GM23338 (cell line): ENCODE measurements at places on chromosomes 4 and X. TPM values are rescaled to one million over a fixed set of nuclear protein-coding genes. Genes with fewer than 3 reads are reported as not detected.

DNA sequence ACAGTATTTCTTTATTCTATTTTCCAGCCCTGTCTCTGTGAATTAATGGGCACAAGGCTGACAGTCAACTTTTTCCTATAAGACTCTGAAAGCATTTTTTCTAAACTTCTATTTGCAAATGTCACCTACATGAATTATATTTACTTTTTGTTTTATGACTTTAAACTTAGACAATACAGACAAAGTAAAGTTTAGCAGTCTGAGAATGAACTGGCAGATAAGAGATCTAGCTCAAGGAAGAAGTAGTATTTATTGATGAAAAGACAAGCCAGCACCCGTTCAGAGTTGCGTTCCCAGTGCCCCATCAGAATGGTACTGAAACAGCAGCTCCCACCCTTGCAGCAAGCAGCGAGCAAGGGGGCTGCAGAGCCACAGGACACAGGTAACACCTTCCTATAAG lies 148.5 kb downstream of the FAM13A start:
- no peak for DNase-seq

- peak; percentile 4 for DNase-seq
These were observed 711.4 kb upstream of the GALNTL6 start for GRCh38 chr4:171101845-171102244.

DNA sequence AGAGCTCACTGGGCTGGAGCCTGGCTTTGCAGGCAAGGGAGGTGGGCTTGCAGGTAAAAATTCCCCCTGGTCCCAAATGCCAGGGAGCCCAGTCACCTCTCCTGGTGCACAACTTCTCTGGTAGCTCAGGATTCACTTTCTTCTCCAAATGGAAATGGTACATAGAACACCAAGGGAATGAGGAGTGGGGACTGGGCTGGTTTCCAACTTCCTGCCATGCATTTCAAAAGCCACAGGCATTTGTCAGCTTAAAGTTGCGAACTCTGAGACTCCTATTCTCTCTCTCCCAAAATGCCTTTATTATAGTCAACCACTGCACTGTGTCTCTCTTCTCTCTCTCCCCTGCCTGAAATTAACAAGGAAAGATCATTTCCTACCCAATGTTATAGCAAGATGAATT lies 177.3 kb downstream of the GRIA3 start:
- DNase-seq, result peak; percentile 5

GRCh38 chr4:99642725-99643489 lies 14.7 kb downstream of the C4orf54 start:
- no peak for DNase-seq

DNA sequence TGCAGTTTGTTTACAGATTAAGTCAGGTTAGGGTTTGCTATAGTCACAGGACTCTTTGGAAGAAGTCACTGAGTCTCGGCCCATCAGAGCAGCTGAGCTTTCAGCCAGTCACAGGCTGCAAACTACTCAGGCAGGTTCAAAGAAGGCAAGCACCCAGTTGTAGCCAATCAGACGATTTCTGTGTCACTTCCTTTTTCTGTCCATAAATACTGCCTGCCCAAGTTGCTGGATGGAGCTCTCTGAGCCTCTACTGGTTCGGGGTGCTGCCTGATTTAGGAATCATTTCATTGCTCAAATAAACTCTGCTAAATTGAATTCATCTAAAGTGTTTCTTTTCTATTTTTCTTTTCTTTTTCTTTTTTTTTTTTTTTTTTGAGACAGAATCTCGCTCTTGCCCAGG lies 7.3 kb upstream of the SH3BP2 start:
- no peak for DNase-seq

GRCh38 chr4:1463088-1463926 lies 57.1 kb upstream of the NKX1-1 start:
- DNase-seq, result no peak

GRCh38 chrX:22192419-22193060 lies 80.2 kb upstream of the CBLL2 start:
- peak; percentile 73 for DNase-seq

- peak; percentile 63 for DNase-seq
These were observed 512 bp upstream of the TMEM131L start for GRCh38 chr4:153465615-153466080.

- no peak for DNase-seq
These were observed 134.8 kb downstream of the AFAP1 start for GRCh38 chr4:7804756-7805385.

DNA sequence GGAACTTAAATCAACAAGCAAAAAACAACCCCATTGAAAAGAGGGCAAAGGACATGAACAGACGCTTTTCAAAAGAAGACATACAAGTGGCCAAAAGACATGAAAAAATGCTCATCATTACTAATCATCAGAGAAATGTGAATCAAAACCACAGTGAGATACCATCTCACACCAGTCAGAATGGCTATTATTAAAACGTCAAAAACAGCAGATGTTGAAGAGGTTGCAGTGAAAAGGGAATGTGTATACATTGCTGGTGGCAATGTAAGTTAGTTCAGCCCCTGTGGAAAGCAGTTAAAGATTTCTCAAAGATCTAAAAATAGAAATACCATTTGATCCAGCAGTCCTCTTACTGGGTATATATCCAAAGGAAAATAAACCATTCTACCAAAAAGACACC lies 22.6 kb downstream of the RTL9 start:
- no peak for DNase-seq

GRCh38 chrX:74277846-74278245 lies 26.1 kb upstream of the ZCCHC13 start:
- DNase-seq, result no peak

DNA sequence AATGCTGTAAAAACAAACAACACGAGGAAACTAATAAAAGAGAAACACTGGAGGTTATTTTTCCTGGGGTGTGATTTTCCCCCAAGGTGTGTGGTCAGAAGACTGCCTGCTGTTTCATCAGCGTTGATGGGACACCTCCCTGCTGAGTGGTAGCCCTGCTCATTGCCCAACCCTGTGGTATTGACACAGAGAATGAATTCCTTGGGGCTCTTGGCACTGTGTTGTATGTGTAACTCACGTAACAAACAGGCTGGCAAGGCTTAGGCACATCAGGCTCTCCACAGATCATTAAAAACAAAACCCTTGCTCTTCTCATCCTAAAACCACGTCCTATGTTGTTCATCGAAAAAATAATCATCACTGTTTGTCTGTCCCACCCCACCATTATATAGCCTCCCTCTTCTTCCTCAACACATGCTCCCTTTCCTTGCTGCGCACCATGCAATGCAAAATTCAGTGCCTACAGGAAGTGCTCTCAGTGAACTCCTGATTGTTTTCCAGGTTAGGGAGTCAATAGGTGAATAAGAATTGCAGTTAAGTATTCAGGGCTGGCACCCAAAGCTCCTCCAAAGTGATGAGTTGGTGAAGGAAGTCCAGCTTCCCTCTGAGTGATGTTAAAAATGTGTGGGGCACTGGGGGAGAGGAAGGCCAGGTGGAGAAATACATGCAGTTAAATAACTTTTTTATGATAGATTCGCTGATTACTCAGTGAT lies 11.4 kb upstream of the PUDP start:
- no peak for DNase-seq

DNA sequence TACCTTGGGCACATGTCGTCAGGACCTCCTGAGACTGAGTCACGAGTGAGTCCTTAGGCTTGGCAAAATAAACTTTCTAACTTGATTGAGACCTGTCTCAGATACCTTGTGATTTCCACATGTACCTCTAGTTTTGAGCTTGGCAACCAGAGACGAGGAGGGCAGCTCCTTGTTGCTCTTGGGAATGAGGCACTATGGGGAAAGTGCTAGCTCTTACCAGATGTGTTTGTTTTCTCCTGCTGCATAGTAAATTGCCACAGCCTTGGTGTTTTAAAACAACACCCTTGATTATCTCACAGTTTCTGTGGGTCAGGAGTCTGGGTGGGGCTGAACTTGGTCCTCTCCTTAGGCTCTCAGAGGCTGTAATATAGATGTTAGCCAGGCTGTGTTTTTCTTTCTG lies 59.1 kb upstream of the MAML3 start:
- no peak for DNase-seq

- peak; percentile 64 for DNase-seq
These were observed 3.8 kb upstream of the GUCY2F start for GRCh38 chrX:109485470-109486340.

GRCh38 chr4:145720656-145721055 lies 40.7 kb downstream of the C4orf51 start:
- DNase-seq, result no peak

- DNase-seq, result no peak
These were observed 169.6 kb downstream of the LDB2 start for GRCh38 chr4:16728849-16729248.

DNA sequence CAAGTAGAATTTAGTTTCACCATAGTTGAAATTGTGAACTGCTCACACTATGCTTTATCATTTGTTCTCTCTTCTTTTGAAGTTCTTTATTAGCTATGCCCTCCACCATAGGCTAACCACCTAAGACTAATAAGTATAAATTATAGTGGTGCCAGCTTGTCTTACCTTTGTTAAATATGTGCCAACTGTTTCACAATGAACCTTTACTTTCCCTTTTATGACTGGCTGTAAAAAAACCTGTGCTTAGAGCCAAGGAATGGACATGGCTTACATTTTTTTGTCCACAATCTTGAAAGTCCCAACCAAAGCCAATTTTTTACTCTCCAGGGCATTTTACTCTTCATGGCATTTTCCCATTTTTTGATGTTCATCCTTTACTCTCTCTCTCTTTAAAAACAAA lies 123.5 kb upstream of the LEF1 start:
- DNase-seq, result no peak

DNA sequence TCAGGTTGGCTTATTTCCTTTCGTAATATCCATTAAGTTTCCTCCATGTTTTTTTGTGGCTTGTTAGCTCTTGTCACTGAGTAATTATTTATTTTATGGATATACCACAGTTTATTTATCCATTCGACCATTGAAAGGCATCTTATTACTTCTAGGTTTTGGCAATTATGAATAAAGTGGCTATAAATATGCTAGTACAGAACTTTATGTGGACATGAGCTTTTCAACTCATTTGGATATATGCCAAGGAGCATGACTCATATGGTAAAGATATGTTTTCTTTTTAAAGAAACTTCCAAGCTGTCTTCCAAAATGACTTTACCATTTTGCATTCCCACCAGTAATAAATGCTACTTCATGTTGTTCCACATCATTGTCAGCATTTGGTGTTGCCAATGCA lies 803.6 kb downstream of the GLUD2 start:
- no peak for DNase-seq

DNA sequence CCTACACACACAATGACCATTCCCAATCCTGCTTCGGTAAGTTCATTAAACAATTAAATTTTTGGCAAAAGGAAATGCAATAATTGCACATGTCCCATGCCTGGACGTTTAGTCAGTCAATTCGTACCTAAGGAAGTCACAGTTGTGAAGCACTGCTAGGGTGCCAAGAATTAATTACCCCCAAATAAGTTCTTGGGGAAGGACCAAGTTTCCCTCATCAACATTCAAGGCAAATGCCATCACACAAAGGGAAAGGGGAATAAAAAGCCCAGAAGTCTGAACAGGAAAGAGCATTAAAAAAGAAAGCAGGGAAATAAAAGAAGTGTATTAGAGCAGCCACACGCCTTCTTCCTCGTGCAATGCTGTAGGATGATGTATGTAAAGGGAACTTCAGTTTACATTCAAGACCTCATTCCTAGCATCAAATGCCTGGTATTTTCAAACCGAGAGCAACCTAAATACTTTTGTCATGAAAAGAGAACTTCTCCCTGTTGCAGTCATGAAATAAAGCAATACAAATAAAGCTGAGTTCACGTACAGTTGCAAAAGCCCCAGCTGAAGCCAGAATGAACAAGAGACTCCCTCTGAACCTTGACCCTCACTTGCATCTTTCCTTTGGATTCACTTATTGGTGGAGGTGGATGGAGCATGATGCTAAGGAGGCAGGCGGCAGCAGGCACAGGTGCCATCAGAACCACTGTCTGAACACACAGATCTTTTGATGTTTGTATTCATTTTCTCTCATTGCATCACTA lies 124.0 kb upstream of the PPARGC1A start:
- DNase-seq, result no peak

- no peak for DNase-seq
These were observed 444.9 kb downstream of the RAPGEF2 start for GRCh38 chr4:159547645-159548308.

DNA sequence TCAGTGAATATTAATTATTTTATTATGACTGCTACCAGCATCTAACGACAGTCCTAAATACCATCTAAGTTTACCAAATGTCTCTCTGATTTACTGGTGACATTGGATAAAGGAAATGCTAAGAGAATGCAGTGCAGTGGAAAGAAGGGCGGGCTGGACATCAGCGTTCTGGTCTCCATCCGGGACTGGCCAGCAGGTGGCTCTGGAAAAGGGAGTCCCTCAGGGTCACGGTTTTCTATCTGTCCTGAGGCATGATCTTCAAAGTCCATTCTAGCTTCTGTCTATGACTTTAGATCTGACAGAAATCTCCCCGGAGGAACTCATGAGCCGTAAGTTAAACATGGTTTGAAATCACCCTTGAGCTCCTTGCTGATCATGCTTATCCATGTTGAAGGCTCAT lies 3.3 kb downstream of the TRIM2 start:
- DNase-seq, result peak; percentile 70

- DNase-seq, result no peak
These were observed 146.6 kb downstream of the AMELX start for GRCh38 chrX:11439846-11440245.

GRCh38 chrX:150088766-150089518 lies 150.7 kb upstream of the EOLA2 start:
- no peak for DNase-seq

DNA sequence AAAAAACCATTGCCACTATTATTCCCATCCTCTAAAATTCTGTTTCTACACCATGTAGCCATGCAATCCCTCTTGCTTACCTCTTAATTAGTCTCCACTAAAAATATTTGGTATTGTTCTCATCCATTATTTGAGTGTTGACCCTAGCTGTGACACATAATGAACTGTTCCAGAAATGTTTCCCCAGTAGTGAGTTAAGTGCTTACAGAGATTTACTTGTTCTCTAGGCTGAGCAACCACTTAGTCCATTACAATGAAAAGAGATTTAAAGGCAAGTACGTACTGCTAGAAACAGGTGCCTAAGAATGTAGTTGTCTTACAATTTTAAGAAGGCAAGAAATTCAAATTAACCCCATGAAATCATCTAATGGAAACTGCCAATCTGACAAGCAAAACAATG lies 112.7 kb upstream of the PTPN13 start:
- peak; percentile 34 for DNase-seq

GRCh38 chr4:165537028-165537648 lies 158.3 kb downstream of the CPE start:
- peak; percentile 66 for DNase-seq

GRCh38 chr4:123921339-123921738 lies 524.7 kb downstream of the SPRY1 start:
- DNase-seq, result no peak

The NOX1 gene
- total RNA-seq, result not detected in 2 replicates

The TRIM60 gene
- not detected in 2 replicates for total RNA-seq

The F8A2 gene
- total RNA-seq, result not detected in 2 replicates

The SORBS2 gene
- total RNA-seq, result 17.8 and 24.6 TPM in 2 replicates

The CTAG1B gene
- total RNA-seq, result not detected in 2 replicates

The TFDP3 gene
- total RNA-seq, result not detected in 2 replicates

The HERC5 gene
- total RNA-seq, result 23.0 and 25.1 TPM in 2 replicates

The UGT2B17 gene
- total RNA-seq, result not detected in 2 replicates

The RAB33A gene
- 4.9 and 6.5 TPM in 2 replicates for total RNA-seq

The ARHGAP10 gene
- total RNA-seq, result 4.6 and 5.1 TPM in 2 replicates

The CYSLTR1 gene
- total RNA-seq, result not detected in 2 replicates

The EFHC2 gene
- 2.6 and 3.1 TPM in 2 replicates for total RNA-seq

The ARMCX4 gene
- 12.9 and 13.3 TPM in 2 replicates for total RNA-seq

The SAT1 gene
- total RNA-seq, result 44.1 and 54.5 TPM in 2 replicates

The GPR50 gene
- total RNA-seq, result 0.59 and 0.62 TPM in 2 replicates

The MAGED4 gene
- total RNA-seq, result 22.2 and 57.3 TPM in 2 replicates

The TRMT10A gene
- 4.5 and 4.7 TPM in 2 replicates for total RNA-seq

The PHOX2B gene
- not detected in 2 replicates for total RNA-seq

The FAM47A gene
- total RNA-seq, result not detected in 2 replicates

The CXCL8 gene
- total RNA-seq, result not detected in 2 replicates

The LANCL3 gene
- 0.54 and 1.8 TPM in 2 replicates for total RNA-seq

The LONRF3 gene
- 0.10 and 0.12 TPM in 2 replicates for total RNA-seq

The XAGE2 gene
- not detected in 2 replicates for total RNA-seq
